ENCODE measurements at places on chromosomes 6 and 20.

GRCh38 chr6:131952886-131953509, 1.8 kb upstream of the CCN2 start:
- DNase-seq: no peak

DNA sequence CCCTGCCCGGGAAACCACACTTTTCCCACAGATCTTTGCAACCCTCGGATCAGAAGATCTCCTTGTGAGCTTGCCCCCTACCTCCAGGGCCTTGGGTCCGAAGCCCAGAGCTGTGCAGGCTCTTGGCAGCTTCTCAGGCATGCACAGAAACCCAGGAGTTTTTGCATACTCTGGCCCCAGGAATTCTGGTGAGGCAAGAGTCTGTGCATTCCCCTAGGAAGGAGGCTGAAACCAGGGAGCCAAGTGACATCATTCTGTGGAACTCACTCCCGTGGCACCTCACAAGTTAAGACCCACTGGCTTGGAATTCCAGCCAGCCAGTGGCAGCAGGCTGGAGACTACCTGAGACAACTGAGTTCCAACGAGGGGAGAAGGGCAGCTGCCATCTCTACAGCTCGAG, 100.1 kb downstream of the TNFRSF21 start:
- DNase-seq: no peak

GRCh38 chr20:60751826-60752225, 500.2 kb upstream of the CDH4 start:
- DNase-seq: no peak

DNA sequence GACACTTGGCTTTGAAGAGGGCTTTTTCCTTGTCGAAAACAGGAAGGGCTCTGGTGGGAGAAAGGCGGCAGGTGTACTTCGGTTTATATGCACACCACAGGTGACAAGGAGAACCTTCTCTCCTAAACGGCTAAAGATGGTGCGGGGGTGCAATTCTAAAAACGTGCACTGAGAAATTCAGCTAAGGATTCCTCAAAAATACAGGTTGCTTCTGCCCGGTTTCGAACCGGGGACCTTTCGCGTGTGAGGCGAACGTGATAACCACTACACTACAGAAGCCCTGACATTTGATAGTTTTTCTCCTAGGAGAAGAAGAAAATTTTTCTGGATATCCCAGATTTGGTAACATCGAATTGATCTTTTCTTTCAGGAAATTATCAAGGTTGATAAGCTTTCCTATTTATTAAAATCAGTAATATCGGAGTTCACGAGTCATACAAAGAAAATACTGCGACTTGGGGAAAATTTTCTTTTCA, 32.0 kb downstream of the POM121L2 start:
- DNase-seq: peak; percentile 9

DNA sequence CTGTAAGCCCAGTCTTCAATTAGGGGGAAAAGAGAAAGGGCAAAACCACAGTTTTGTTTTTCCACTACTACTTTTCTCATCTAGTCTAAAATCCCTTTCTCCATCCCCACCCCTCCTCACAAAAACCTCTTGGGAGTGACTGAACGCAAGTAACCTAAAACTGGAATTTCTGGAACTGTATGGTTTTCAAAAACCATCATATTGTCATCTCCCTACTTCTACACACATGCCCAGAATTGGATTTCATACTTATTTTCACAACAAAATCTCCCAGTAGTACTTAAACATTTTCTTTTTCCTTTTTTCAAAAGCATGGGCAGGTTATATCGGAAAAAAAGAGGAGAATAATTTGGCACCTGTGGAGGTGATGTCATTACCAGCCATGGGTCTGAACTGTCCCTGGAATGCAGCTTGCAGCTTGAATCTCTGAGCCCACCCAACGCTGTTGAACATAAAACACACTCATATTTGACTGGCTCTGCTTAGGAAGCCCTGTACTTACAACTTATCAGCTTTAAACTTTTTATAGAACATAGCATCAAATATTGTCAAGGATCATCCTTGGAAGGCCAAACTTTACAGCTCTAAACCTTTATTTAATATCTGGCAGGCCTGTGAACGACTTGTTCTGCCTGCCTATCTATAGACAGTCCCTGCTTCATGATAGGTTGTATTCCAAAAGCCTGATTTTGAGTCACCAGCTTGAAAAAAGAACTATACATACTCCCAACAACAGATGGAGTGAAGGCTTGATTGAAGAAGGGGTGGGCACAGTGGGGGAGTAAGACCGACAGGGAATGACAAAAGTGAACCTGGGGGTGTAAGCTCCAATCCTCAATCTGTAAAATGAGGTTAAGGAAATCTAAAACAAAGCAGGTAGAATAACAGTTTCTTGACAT, 59.3 kb downstream of the EPB41L2 start:
- DNase-seq: no peak

DNA sequence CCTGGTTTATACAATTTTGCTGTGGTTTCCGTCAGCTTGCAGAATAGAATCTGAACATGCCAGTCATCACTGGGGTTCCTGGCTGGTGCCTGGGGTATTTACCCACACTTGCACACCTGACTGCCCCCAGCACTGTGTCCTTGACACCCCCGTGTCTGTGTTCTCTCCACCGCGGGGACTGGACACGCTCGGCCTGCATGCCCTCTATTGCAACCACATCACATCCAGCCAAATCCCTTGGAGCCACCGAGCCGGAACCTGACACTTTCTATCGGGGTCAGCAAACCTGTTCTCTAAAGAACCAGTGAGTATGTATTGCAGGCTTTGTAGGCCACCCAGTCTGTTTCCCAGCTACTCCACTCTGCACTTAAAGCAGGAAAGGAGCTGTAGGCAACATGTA, 527.5 kb downstream of the PRKN start:
- no peak for DNase-seq

GRCh38 chr6:40727271-40727670, 140.1 kb upstream of the LRFN2 start:
- DNase-seq: no peak

- no peak for DNase-seq
These were observed 139.3 kb downstream of the FOXC1 start for GRCh38 chr6:1749041-1749440.

- no peak for DNase-seq
These were observed 2.9 kb upstream of the RAMACL start for GRCh38 chr6:166589337-166589731.

DNA sequence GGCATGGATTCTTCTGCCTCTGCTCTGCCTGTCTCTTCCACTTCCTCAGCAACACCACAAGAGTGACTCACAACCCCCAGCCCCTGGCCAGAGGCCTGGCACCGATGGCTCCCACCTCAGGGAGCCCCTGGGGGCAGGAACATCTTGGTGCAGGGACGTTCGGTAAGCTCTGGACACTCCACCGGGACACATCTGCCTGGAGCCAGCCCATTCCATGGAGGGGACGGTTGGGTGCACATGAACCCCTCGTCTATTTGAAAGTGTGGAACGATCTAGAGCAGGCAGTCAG, 246.5 kb downstream of the ERMARD start:
- DNase-seq: no peak

- no peak for DNase-seq
These were observed 68.9 kb downstream of the TULP4 start for GRCh38 chr6:158381214-158381613.

DNA sequence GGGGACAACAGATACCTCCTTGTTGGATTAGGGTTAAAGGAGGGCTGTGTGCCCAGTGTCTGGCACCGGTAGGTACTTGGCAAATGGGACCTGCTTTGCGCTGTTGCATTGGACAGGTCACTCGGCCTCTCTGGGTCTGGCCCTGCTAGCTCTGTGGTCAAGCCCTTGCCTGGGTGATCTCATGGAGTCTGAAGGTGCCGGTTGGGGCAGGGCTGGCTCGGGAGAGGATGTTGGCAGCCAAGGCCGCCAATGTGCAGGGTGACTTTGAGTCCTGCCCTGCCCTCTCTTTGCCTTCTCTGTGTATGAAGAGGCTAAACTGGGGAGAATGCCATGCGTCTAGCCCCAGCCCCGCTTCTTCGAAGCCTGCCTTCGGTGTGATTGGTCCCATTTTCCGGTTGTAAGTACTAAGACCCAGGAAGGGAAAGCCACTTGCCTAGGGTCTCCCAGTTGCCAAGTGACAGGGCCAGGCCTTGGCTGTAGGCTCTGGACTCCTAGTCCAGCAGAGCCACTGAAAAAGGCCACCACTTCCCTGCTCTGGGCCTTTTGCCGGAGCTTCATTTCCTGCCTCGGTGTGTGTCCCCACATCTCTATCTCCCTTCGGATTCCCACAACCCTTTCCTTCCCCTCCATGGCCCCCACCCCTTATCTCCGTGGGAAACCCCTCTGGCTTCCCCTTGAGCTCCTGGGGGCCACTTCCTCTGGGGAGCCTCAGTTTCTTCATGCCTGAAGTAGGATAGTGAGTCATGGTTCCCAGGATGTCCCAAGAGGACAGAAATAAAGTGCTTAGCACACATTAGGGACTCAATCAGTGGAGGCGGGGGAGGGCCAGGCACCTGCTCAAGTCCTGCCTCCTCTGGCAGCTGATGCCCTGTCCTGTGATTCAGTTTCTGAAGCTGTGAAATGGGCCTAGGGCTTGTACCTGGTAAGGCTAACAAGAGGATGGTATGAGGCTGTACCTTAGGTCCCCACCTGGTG, 3.9 kb downstream of the SRC start:
- DNase-seq: no peak

DNA sequence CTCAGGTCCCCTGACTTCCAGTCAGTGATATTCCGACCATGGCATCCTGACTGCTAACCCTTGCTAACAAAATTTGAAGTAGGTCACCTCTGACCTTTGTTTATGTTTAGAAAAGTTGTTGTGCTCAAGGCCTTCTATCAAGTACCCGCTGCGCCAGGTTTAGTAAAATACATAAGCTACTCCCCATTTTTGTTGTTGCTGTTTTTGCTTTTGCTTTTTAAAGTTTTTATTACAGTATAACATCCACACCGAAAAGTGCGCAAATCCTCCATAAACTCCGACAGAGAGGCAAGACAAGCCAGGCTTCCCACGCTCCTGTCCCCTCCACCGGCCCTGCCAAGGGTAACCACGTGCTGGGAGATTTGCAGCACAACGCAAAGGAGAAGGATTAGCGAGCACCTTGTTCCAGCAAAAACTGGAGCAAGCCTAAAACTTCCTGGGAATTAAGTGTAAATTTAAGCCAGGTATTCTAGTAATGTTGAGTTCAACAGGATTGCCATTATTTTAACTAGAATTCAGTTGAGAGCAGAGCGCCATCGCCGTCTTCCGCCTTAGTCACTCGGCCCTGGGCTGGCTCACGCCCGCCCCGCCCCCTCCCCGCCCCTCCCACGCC, 17.8 kb upstream of the HMGN4 start:
- DNase-seq: no peak

DNA sequence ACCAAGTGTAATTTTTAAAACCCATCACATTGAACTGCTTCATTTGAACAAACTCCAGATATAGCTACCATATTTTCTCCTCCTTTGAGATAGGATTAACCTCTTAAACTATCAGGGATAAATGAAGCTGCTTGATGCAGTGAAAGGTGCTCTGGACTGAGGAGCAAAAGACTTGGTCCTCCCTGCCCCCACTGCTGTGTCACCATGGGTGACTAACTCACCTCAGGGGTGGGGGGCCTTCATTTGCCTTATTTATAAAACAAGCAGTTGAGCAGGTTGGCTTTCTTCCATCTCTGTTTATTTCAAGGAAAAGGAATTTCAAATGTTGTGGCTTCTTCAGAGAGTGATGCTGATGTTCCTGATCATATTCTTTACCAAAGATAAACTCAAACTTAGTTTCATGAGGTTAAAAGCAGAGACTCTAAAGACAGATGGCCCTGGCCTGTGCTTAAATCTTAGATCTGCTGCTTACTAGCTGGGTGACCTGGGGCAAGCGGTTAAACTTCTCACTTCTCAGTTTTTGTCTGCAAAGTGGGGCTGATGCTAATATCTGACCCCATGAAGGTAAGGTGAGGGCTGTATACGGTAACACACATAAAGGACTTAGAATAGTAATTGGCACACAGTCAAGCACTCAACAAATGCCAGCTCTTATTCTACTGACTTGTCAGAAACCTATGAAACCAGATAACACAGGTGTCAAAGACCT, 50.5 kb downstream of the FHL5 start:
- DNase-seq: no peak

DNA sequence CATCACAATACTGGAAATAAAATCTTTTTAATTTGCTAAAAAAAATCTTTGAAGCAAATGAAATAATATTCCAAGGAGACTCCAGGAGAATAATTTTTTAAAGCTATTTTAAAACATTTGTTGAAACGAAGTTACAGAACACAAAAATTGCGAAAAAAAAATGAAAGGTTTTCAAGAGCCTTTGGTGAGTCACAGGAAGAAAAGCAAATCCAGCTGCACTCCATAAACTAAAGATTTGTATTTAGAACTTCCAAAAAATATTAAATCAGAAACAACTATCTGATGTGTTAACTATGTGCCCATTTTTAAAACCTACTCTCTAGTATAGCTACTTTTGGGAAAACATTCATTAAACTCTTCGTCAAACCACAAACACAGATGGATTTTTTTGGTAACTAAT, 23.6 kb downstream of the PDSS2 start:
- no peak for DNase-seq

GRCh38 chr6:14270142-14270893, 152.7 kb downstream of the CD83 start:
- no peak for DNase-seq

DNA sequence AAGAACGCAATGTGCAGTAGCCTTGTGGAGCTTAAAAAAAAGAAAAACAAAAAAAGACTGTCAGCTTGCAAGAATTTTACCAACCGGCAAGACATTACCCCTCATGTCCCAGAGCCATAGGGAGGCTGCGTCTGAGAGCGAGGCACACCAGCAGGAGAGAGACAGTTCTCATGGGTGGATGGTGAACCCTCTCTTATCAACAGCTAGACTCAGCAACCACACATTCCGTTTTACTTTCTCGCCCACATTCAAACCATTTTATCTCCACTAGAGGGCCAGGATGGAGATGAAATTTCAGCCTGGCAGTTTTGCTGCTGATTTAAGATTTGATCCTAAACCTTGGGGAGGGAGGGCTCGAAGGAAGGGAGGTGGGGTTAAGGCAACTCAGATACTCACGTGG, 247.0 kb downstream of the ATXN1 start:
- no peak for DNase-seq

DNA sequence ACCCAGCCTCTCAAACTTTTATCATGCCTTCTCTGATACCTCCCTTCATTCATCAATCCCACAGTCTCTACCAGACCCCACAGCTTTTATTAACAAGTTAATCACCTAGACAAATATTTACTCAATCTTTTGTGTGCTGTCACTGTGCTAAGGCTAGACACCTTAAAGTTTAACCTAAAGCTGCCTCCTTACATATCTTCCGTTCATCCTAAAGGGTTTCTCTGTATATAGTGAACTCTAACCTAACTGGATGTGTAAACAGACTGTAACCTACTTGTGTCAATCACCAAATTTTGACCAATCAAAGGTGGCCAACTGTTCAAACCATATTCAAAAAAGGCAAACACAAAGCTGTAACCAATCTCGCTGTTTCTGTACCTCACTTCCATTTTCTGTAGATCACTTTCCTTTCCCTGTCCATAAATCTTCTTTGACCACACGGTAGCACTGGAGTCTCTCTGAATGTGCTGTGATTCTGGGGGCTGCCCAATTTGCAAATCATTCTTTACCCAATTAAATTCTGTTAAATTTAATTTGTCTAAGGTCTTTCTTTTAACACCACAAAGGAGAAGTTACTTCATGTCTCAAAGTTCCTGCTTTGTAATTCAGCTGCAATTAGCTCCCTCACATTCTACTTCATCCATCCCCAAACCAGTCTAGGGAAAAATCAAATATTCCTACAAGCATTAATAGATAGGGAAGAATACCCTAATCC, 72.5 kb downstream of the ARHGAP18 start:
- no peak for DNase-seq

- no peak for DNase-seq
These were observed 52.0 kb downstream of the SNAP25 start for GRCh38 chr20:10270630-10271029.
